ENCODE measurements at places on chromosomes 1 and 21.

- no peak for DNase-seq
These were observed 63.0 kb upstream of the ADARB1 start for GRCh38 chr21:45011426-45011825.

- no peak for DNase-seq
These were observed 26.0 kb downstream of the ARID1A start for GRCh38 chr1:26721669-26722355.

DNA sequence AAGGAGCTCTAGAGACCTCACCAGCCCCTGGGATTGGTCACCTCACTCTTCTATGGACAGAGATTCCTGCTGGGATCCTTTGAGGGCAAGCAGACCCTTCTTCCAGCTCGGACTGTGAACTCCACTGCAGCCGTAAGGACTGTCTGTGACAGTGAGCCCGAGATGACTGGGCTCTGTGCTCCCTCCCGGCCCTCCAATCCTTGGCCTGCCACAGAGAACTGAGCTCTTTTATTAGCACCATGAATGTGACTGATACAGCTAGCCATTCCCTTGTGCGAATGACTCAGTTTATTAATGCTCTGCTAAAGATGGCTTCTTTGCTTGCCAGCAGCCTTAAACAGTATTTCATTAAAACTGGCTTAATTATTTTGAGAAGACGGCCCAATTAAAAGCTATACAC, 194.6 kb upstream of the LMO4 start:
- DNase-seq: no peak

GRCh38 chr1:162541619-162542141, 19.8 kb upstream of the UAP1 start:
- no peak for DNase-seq

DNA sequence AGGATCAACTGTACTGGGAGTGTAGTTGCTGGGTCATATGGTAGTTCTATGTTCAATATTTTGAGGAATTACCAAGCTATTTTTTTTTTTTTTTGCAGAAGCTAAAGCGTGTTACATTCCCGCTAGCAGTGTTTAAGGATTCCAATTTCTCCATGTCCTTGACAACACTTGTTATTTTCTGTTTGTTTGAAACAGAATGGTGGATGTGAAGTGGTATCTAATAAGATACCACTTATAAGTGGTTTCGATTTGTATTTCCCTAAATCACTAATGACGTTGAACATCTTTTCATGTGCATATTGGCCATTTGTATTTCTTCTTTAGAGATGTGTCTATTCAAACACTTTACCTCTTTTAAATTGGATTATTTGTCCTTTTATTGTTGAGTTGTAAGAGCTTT, 112.2 kb downstream of the DISP1 start:
- DNase-seq: no peak

DNA sequence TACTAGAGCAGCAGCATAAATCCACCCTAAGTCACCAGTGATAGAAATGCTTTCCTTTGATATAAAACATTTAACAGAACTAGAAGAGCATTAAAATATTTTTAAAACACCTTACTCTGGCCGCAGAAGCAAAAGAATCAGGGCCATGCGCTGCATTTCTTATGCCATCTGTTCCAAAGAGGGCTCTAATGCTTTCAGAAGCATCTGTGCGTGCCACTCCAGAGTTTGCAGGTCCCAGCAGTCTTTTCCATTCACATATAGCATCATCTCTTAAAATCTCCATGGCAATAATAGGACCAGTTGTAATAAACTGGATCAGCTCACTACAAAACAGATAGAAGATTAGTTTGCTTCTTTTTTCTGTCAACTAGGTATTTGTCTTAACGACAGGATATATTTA, 69.2 kb downstream of the NME7 start:
- DNase-seq: no peak

- DNase-seq: no peak
These were observed 224.0 kb downstream of the FGGY start for GRCh38 chr1:59520827-59521418.

GRCh38 chr21:42148097-42148496, 70.8 kb upstream of the ABCG1 start:
- DNase-seq: peak; percentile 5

GRCh38 chr1:103441342-103441741, 84.2 kb upstream of the RNPC3 start:
- DNase-seq: no peak

DNA sequence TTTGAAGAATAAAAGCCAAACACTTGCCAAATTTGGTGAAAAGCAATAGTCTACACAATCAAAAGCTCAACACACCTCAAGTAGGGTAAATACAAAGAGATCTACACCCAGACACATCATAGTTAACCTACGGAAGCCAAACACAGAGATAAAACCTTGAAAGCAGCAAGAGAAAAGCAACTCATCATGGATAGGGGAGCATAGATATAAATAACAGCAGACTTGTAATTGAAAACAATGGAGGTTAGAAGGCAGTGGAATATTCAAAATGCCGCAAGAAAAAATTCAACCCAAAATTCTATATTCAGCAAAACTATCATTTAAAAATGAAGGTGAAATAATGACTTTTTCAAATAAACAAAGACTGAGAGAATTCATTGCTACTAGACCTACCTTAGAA, 105.1 kb downstream of the ITSN1 start:
- DNase-seq: no peak

GRCh38 chr21:44947111-44947929, 7.5 kb downstream of the SLX9 start:
- DNase-seq: no peak

- no peak for DNase-seq
These were observed 4.2 kb upstream of the GUCA2A start for GRCh38 chr1:42168763-42169162.

GRCh38 chr1:207798847-207799246, 47.0 kb downstream of the CD46 start:
- peak; percentile 37 for DNase-seq

DNA sequence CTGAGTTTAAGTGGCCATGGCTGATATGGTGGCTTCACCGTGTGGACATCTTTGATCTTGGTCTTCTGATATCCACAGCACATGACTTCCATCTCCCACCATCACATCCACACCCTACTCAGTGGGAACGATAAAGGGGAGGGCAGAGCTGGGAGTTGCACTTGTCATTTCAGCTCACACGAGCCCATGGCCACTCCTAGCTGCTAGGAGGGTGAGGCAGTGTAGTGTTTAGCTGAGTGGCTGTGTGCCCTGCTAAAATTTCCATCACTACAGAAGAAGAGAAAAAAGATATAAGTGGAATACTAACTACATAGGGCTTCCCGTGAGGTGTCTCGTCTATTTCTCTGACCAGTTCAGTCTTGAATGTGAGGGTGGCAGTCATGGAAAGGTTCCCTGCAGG, 123.3 kb upstream of the EDN2 start:
- DNase-seq: no peak

DNA sequence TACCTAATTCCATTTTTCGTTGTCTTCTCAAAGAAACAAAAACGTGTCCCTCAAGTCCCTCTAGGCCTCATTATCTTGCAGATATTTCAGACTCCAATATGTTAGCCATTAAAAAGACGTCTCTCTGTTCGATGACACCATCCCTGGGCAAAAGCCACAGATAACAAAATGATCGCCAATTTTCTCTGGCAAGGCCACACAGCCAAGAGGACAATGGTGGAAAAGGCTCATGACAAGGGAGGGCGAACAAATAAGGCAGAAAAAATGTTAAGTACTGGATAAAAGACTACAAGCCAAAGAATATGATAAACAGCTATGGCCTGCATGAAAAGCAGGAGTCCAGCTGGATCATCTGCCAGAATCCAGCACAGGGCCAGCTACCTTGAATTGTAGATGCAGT, 82.9 kb downstream of the TBX15 start:
- no peak for DNase-seq

DNA sequence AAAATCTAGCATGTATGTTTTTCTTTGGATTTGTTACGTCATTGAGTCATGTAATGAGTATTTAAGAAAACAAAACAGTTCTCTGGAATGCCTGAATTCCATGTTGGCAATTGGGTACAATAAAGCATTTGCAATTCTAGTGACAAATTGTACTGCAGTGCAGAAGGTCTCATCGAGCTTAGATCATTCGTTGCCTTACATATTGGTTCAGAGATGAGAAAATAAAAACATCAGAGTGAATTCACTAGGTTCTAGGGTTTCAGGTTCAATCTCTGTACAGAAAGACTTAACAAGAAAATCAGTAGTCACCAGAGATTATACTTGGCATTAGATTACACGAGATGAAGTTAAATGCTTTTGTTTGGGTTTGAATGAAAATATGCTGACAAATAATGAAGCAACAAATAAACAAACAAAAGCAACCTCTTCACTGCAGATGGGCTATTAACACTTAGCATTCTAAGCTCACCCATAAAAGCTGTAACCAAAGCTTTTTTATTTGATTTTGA, 124.7 kb downstream of the RYR2 start:
- DNase-seq: no peak

DNA sequence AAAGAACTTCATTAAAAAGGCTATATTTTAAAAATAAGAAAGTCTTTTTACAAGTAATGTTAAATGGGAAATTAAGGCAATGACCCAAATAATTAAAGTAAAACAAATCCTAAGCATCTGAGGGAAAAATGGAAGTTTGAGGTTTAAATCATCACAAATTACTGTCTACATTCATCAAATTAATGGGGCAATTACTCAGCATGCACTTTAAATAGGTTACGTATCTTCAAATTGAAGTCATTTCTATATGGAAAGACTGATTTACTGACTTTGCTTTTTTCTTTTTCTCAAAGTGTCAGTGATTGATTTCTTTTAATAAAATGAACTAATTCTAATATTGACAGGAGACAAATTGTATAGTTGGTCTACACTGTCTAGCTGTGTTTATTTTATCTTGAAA, 1452.3 kb downstream of the NCAM2 start:
- DNase-seq: no peak

GRCh38 chr1:95002540-95003432, 70.0 kb downstream of the ALG14 start:
- DNase-seq: no peak

- no peak for DNase-seq
These were observed 28.1 kb upstream of the ZYG11A start for GRCh38 chr1:52814465-52814864.

DNA sequence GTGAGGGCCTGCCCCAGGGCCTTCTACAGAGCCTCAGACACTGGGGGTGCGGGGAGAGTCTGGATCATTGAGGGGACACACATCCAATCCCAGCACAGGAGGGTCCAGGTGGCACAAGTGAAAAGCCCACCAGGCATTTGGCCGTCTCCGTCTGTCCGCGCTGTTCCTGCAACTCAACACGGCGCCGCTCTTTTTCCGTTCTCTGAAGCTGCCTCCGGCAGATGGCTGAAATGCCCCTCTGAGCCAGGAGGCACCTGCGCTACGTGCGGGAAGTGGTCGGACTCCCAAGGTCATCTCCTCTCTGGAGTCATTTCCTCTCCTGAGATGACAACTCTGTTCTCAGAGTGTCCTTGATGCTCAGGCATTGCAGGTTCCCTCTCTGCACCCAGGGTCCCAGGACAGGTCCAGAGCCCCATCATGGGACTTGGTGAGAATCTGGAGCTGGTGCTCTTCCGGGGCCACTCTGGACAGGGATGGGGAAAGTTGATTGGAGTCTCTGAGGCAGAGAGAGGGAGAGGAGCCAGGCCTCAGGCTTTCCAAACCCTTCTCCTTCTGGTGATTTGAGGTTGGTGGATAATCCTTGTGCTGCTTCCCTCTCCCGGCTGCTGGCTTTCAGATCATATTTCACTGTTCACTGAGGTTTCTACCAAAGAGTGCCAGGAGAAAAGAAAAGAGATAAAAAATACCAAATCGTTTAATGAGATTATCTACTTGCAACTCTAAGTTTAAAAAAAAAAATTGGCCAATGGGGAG, 14.0 kb upstream of the MIXL1 start:
- DNase-seq: no peak

DNA sequence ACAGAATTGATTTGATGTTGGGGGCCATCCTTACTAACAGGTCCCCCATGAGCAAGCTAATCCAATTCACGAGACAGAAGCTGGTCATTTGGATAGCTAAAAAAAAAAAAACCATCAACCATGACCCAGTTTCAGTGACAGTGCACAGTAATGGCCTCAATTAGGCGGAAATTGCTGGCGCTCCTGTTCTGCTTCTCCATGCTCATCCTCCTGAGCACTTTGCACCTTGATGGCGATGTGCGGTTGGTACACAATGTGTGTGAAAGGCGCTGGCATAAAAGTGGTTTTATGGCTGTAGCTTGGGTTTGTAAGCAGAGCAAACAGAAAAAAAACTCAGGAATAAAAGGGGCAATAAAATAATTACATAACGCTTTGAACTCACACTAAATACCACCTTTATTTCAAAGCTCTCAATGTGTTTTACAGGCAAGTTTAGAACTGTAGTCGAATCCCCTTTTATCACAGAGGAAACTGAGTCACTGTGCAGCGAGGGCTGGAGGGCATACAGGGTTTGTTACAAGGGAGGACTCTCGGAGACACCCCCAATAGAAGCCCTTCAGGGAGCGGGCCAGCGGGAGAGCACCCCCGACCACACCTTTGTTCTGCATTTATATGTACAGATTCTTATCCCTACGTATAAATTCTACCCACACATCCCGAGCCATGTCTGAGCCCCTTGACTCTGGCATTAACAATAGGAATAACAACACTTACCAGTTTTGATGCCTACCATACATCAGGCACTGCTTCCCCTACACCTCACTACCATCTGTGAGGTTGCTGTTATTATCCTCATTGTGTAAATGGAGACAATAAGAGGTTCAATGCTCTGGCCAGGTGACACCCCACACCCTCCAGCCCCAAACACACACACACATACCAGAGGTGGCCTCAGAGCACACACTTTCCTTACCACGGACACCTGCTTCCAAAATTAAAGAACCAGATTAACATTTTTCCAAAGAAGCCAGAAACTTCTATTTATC, 213.5 kb upstream of the IRF2BP2 start:
- DNase-seq: no peak

DNA sequence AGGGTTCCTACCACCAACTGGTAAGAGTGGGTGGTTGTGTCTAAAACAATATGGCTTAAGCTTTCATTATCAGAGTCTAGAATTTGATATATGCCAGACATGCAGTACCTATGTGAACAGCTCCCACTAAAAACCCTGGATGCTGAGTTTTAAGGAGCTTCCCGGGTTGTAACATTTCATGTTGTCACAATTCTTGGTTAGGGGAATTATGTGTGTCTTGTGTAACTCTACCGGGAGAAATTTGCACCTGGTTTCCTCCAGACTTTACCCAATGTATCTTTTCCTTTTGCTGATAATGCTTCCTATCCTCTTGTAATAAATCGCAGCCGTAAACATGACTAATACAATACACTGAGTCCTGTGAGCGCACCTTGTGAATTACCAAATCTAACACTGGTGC, 48.3 kb downstream of the ARID4B start:
- DNase-seq: no peak
